ENCODE measurements at places on chromosomes 7 and 10.

DNA sequence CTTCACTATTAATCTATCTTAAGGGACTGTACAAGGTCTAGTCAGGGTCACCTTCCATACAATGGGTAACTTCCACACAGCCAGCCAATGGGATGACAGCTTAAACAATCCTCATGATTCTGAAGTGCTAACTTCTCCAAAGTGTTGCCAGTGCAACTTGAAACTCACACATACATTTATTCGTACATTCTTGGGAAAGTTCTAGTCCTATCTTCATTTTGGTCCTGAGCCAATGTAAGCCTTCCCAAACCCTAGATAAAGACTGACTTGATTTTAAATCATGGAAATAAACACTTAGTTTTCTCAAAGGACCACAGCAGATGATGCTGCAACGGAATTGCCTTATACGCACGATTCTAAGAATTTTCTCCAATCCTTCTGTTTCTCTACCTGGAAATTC is 117.5 kb upstream of the COL1A2 start:
- no peak for DNase-seq

DNA sequence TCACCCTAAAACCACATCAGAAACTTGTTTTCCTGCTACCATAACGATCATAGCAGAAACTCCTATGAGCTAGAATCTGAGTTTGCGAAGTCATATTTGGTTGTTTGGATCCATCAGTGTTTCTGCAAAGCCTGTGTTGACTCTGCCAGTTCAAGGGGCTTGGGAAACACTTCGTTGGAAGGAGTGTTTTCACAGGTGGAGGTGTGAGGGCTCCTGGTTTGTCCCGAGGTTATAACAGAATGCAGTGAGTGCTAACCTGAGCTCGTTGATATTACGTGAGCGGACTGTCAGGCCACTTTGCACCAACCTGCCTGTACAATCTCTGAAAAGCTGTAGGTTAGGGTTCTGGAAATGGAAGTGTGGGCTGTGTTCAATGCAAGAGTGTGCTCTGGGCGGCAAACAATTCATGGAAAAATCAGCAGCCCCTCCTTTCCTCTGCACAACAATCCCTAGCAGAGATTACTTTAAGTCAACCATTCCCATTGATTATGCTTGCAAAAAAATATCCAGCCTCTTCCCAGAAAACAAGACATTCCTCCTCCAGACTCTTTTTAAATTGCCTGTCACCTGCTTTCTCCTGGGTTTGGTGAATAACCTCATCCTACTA is 622.0 kb downstream of the TYW1 start:
- no peak for DNase-seq

GRCh38 chr7:48242846-48243245 is 71.6 kb downstream of the ABCA13 start:
- no peak for DNase-seq

DNA sequence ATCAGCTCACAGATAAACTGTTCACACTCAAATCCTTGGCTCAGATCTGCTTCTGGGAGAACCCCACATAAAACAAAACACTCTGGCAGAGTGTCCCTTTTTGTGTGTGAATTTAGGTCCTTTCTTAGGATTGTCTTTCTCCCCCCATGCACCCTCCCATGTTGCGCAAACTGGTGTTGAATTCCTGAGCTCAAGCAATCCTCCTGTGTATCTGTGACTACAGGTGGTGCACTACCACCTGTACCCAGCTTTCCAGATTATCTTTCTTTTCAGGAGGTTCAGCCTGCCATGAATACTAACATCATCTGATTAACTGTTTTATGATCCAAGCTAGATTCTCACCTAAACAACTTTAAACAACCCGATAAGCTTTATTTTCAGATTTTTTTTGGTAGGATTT is 177.6 kb upstream of the CSTF2T start:
- no peak for DNase-seq

DNA sequence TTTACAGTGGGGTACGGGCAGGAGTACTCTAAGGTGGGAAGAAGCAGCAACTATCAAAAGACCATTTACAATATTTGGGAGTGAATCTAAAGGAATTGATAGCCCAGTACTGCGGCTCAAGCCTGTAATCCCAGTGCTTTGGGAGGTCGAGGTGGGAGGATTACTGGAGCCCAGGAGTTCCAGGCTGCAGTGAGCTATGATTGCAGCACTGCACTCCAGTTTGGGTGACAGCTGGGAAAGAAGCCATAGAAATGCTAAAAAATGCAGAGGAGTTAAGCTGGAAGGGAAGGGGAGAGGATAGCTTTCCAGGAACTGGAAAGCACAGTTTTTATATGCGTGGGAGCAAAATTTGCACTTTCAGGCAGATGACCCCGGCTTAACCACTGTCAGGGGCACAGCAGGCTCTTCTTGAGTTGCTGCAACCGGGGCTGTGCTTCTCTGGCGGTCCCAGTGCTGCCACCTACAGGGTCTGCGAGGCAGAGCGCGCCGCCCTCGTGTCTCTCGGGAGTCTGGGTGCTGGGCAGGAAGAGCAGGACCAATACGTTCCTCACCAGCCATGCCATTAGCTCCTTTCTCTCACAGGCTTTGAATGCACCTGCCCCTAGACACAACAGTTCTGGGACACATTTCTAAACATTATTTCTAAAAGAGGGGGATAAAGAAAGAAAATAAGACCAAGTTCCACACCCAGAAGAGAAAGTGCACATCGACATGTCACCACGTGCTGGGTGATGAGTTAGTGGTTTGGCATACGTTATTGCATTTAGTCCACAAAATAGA is 10.1 kb upstream of the BMPER start:
- DNase-seq, result peak; percentile 4

- DNase-seq, result no peak
Observed at GRCh38 chr7:137940656-137941518, 61.0 kb downstream of the CREB3L2 start.

DNA sequence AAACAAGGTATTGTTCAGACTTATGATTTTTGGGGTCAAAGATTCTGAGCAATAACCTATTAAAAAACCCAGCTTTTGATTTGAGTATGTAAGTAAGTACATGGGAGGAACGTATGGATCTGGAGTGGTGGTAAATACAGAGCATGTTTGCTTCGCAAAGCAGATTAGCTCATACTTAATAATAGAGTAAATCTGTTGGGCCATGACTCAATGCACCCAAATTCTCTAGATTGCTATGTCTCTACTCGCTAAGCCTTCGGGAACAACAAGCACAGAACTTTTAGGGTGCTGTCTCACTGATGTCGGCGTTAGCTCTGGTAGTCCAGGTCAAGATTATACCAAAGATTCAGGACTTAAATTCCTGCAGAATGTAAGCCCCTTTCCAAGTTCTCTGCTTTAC is 807 bp upstream of the MINPP1 start:
- no peak for DNase-seq

GRCh38 chr7:156109988-156110387 is 297.7 kb upstream of the SHH start:
- DNase-seq, result no peak

DNA sequence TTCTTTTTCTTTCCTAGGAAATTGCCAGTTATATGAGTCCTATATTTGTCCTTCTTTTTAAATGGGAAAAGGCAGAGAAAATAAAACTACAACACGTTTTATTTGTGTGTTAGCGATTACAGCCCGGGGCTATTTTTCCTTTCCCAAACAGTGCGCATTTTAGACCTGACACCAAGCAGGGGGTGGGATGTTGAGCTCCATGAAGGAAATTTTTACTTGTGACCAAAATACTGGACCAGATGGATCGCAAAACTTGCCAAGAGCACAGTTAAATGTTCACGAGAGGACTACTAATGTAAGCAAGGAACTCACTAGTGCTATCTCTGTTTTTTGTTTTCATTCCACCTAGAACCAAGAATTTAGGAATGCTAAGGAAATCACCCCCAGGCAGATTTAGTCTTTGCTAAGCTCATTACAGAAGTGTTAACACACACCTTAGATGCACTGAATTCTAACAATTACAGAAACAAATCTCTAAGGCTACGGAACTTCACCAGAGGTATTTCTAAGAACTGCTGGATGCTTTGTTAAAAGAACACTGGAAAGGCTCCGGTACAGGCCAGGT is 114.8 kb downstream of the JAZF1 start:
- DNase-seq, result no peak

DNA sequence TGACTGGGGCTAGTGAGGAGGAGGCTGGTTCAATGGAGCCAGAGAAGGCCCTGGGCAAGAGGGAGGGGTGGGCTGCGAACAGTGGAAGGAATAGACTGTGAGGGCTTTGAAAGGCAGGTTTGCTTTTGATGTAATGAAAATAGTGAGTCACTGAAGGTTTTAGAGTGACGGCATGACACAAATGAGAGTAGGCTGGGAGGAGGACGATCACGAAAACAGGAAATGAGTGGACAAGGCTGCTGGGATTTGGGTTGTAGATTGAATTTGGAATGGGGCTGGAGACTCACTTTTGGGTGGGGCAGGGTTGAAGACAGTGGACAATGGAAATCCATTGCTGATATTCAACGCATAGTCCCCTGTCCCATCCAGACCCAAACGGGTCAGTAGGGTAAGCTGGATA is 139.6 kb downstream of the CDH23 start:
- DNase-seq, result no peak

GRCh38 chr7:92880212-92881090 is 44.1 kb upstream of the CDK6 start:
- no peak for DNase-seq

DNA sequence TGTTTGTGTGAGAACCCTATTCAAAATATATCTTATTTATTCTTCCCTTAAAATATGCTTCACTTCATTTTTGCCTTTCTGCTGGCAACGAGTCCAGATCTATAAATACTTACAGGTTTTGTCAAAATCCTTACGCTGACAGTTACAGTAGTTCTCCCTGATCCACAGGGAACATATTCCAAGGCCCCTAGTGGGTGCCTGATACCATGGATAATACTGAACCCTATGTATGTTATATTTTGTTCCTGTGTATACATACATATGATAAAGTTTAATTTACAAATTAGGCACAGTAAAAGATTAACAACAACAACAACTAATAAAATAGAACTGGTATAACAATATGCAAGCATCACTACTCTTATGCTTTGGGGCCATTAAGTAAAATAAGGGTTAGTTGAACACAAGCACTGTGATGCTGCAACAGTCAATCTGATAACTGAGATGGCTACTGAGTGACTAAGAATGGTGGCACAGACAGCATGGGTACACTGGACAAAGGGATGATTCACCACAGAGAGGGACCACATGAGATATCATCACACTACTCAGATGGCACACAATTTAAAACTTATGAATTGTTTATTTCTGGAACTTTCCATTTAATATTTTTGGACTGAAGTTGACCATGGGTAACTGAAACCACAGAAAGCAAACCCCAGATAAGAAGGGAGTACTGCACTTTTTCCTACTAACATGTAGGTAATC is 29.4 kb upstream of the PCGF5 start:
- DNase-seq, result no peak

- no peak for DNase-seq
Observed at GRCh38 chr10:132010483-132010882, 28.8 kb upstream of the BNIP3 start.

DNA sequence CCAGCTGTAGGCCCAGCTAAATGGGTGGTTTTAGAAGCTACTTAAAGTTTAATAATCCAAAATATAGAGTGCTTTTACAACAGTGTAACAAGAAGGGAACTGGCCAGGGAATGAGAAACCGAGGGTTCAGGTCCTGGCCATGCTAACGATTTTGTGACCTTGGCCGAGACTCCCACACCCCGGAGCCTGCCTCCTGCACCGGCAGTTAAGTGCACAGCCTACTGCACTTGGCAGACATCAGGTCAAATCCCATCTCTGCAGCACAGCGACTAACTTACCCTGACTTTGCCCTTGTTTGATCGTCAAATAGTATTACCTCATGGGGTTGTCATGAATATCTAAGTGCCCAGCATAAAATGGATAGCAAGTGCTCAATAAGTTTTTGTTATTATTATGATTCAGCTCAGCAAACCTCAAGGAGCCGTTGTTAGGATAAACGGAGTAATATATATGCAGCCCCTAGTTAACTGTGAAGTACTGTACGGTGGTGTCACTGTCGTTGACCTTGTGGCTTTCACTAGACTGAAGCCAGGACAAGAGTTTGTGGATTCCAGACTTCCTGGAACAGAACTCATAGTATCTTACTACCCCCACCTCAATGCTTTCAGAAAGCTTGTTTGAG is 35.5 kb downstream of the LYZL1 start:
- DNase-seq, result no peak

- no peak for DNase-seq
Observed at GRCh38 chr7:156376317-156376716, 264.3 kb upstream of the RNF32 start.

GRCh38 chr7:143048827-143049226 is 3.3 kb upstream of the OR6V1 start:
- DNase-seq, result no peak

DNA sequence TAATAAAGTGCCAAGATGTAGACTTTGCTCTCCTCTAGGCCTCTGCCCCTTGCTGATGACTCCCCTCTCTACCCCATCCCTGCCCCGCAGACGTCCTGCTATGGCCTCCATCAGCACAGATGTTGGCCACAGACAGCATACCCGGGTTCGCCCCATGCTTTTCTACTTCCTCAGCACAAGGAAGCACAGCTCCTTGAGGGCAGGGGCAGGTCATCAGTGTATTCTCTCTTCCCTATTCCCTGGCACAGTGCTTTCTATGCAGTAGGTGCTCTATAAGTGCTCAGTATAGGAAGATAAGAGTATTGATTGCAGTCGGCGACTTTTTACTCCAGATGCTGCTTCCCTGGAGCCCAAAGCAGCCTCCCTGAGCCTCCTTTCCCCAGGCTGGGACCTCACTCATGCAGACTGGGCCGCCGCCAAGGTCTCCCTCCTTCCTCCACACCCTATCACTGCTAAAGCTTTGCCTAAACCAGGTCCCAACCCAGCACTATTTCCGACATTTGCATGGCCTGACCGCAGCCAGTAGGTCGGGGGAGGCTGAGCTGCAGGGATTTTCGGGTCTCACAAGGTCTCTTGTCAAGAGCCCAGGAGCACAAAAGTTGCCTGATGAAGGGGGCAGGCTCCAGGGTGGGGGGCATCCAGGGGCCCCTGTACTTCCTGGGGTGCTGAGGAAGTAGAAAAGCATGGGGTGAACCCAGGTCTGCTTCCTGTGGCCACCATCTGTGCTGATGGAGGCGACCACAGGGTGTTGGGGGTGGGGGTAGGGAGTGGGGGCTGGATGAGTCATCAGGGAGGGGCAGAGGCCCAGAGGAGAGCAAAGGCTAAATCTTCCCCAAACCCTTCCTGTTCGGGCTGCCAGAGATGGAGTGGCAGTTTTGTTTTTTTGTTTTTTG is 8.0 kb downstream of the CALHM3 start:
- peak; percentile 35 for DNase-seq

GRCh38 chr10:128950159-128950915 is 516.7 kb upstream of the MGMT start:
- no peak for DNase-seq

DNA sequence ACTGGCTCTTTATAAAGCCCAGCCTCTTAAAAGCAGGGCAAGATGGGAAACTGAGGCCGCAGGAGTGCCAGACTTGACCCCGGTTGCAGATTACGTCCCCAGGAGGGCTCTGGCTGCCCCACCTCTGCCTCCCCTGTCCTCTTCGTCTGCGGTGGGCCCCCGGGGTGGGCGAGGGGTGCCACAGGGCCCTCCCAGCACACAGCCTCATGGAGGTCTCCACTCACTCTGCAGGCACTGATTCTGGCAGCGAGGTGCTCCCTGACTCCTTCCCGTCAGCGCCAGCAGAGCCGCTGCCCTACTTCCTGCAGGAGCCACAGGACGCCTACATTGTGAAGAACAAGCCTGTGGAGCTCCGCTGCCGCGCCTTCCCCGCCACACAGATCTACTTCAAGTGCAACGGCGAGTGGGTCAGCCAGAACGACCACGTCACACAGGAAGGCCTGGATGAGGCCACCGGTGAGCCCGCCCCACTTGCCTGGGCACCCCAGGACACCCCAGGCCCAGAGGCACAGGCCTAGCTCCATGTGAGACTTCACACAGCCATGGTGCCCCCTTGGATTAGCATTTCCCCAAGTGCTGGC is 39.4 kb upstream of the SLC29A3 start:
- DNase-seq, result no peak

- DNase-seq, result no peak
Observed at GRCh38 chr10:94042001-94042833, 48.5 kb downstream of the PLCE1 start.
